IPS DF 6.9 (cell line): ENCODE measurements at places on chromosomes 7 and 10.
A peak's percentile ranks its signal among the peaks of the same experiment; 100 is the strongest.

DNA sequence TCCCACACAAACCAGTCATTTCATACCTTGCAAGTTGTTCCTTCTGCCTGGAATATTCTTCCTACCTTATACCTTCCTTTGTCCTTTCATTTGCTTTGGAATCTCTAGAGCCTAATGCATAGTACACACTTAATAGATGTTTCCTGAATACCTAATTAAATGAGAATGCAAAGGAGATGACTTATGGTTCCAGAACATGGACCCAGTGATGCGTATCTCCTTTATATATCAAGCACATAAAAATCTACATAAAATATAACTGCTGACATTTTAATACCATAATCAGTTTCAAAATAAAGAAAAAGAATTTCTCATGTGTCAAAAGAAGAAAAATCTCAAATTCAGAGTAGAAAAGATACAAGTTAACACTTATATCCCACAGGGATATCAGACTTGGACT is 110.6 kb upstream of the ASAH2 start:
- DNase-seq, result no peak

DNA sequence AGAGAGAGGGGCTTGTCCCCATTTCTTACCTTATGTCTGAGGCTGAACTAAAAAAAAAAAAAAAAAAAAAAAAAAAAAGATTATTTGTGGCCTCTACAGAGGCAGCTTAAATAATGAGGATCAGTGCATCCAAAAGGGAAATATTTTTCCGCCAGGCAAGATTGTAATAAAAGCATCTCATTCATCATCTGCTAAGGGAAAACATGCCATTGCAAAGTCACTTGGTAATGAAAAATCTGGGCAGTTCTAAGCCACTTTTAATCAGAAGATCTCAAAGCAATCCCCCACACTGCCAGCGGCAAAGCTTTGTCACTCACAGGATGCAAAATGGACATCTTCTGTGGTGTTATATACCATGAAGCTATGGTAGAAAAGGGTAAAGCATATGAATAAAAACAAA is 3.8 kb downstream of the FAM107B start:
- DNase-seq, result no peak

DNA sequence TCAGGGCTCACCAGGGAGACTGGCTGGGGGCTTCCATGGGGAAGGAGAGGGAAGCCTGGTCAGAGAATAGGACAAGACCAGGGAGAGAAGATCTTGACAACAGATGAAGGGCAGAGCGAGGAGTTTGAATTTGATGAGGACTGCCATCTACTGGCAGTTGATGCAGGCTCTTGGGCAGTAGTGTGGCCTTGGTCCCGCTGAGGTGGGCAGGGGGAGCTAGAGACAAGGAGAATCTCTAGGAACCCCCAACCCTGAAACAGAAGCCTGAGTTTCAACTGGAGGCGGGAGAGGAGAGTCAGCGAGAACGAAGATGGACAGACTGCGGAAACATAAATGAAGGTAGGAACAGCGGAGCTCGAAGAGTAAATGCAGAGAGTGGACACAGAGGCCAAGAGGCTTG is 81.0 kb downstream of the PPP1R3C start:
- DNase-seq, result peak; percentile 57

- peak; percentile 20 for DNase-seq
Observed at GRCh38 chr10:83991986-83992753, 147.1 kb upstream of the GHITM start.

DNA sequence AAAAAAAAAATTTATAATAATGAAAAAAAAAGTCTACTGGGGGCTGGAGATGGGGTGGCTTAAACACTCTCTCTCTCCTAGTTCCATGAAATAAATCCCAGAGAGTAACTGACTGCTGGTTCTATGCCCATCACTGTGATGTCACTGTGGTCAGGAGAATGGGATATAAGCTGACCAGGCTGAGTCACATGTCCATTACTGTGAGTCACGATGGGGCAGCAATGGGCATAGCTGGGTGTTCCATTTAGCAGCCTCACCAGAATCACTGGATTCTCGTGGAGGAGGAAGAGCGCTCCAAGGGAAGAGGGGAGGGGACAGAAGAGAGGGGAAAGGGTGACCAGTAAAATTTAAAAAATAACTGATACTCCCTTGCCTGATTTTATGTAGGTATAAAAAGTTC is 37.1 kb downstream of the MASTL start:
- DNase-seq, result no peak

GRCh38 chr7:66418537-66418936 is 210.1 kb upstream of the KCTD7 start:
- no peak for DNase-seq

GRCh38 chr7:106064771-106065574 is 47.1 kb downstream of the SYPL1 start:
- no peak for DNase-seq

- no peak for DNase-seq
Observed at GRCh38 chr7:135188298-135188984, 17.9 kb upstream of the CYREN start.

DNA sequence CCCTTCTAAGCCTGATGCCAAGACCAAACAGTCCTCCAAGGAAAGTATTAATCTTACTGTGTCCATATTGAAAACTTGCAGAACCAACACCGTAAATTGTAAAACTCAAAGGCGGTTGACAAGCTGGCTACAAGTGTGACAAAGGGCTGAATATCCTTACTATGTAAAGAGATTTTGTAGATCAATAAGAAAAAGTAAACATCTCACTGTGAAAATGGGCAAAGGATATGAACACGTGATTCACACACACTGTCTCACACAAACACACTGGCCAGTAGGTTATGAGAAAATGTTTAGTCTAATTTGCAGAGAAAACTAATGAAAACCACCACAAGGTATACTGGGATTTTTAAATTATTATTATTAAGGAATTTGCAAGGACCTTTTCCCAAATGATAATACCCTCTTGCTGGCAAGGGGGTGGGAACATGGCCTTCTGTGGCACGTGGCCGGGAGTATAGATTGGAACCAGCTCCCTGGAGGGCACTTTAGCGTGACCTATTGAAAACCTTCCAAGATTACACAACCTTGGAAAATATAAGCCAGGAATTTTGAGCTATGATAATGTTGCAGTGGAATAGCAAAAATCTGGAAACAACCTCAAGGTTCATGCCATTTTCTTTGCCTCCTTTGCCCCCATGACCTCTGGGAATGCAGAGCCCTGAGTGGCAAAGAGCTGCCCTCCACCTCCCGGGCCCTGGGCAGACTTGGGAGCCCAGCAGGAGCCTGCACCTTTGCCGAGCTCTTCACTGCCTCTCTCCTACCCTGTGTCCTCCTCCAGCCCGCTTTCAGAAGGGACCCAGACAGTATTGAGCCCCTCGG is 26.2 kb upstream of the SLC29A3 start:
- no peak for DNase-seq

DNA sequence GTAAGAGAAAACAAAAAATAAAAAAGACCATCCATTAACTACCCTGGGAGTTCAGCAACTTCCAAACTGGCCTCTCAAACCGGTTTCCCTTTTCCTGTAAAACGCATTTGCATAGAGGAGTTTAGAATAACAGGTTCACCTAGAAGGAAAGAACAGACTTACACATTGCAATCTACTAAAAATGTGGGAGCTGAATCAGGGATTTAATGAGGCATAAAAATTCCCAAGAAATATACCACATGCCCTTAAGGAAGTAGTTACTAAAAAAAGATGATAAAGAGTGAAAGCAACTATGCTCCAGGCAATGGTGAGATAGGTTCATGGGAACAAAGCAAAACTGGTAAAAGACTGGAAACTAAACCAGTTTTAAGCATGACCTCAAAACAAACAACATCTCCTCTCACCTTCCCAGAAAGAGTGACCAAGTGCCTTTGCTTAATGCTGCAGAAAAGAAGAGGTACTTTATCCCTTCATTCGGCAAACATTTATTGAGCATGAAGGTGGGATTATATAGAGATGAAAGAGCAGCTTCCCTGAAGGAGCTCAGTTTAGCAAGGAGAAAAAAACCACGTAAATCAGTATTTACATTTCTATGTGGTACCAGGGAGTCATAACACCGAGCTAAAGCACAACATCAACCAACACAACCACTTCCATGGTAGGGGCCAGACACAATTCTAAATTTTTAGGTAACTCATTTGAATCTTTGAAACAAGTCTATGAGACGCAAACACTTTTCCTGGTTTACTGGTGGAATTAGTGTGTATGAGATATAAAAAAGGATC is 152.8 kb downstream of the SGMS1 start:
- DNase-seq, result no peak

DNA sequence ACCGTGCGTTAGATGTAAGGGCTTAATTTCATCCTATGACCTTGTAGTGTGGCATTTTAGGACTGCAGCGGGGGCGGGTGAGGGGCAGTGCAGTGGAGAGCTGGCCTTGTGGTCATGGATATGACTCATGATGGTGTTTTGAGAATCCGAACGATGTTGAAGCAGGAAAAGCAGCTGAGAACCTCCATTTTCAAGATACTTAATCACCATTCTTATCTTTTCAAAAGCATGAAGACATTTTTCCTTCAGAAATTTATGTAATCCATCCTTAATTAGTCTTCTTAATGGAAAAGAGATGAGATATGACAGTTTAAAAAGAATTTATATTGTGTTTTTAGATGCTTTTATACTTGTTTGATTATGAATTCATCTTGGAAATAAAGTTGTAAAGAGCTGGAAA is 9.6 kb downstream of the ATP5F1C start:
- no peak for DNase-seq

DNA sequence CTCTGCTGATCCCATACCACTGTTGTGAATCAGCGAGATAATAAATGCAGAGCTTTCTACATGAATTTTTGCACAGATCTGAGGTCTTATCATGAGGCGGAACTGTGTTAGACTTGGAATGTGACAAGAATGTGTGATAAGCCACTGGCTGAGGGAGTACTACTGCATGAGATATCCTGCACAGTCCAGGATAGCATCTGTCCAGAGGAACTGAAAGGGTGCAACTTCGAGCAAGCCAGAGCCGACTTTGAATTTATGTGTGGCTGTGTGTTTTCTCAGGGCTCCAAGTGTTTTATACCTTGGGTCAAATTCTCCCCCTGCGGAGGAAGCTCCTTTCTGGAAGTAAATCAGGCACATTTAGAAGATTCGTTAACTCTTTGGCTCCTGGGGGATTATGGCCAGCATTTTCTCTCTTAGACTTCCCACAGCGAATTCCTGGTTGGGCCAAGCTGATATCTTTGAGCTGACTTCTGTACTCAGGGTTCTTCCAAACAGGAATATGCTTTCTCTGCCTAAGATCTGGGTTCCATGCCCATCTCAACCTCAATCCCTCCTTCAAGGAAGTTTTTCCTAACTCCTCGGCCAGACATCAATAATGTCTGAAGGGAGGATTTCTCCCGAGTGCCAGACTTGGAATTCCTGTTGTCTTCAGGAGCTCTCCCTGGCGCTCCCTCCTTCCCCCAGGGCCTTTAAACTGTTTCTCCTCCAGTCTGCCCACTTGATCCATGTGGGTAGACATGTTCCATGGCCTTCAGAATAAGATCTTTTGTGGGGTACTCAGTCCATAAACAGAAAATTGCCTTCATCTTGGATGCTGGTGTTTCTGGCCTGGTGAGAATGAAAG is 2.5 kb upstream of the MEST start:
- DNase-seq, result no peak

- no peak for DNase-seq
Observed at GRCh38 chr10:9957351-9957750, 1060.3 kb upstream of the CELF2 start.

DNA sequence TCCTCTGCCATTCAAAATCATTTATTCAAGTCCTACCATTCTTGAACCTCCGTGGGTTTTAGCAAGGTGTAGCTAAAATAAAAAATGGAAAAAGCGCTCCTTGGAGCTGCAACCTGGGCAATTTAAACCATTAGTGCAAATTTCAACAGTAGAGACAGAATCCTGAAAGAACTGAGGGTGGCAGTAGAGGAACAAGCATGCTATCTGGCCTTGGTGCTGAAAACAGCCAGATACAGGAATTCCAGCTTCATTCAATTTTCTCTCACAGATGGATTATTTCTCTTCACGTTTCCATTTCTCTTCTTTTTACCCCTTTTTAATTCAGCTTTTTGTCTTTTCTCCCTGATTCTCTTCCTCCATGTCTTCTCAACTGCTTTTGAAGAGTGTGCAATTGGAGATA is 77.7 kb downstream of the OTUD1 start:
- DNase-seq, result no peak

- DNase-seq, result no peak
Observed at GRCh38 chr10:17010363-17011145, 119.1 kb downstream of the CUBN start.
